ENCODE measurements at places on chromosomes 3 and 15.

DNA sequence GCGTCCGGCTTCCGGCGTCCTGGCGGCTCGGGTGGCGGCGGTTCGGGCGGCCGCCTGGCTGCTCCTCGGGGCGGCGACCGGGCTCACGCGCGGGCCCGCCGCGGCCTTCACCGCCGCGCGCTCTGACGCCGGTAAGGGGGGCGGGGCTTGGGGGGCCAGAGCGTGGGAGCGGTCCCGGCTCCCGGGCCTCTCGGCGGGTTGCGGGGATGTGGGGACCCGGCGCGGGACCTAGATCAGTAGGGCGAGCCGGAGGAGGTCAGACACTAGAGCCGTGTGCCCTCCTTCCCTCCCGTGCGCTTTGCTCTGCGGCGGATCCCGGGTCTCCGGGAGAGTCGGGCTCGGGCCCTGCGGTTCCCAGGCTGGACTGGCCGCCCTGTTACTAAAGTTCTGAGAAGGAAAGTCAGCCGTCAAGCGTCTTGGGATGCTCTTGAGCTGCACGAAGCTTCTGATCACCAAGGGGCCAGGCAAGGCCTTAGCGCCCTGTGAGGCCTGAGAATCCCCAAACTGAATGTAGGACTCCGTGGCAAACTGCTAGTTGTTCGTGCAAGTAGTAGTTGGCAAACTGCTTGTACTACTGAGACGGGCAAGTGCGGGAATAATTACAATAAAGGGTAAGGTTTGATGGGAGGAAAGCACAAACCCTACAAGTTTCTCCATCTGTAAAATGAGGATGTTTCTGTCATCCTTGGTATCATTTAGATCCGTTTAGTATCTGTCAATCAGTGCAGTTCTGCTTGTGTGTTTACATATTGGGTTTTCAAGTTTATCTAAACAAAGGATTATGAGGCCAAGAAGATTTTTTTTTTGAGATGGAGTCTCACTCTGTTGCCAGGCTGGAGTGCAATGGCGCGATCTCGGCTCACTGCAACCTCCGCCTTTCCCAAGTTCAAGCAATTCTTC, 587 bp downstream of the PIGX start:
- DNase-seq: peak; percentile 72

DNA sequence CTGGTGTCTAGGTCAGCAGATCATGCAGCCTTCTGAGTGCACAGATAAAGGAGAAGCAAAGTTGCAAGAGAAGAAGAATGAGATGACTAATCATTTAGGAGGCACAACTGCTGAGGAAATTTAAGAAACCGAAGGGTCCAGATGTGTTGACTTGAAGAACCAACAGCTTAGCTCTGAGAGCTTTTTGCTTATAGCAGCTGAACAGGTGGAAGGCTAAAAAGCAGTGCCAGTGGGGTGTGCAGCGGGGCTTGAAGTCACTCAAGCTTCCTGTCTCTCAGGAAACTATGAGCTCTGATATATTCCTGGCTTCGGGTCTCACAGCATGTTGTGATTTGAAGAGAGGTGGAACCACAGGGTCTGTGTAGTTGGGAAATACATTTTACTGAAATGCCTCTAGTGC, 305.7 kb downstream of the RYR3 start:
- DNase-seq: no peak

DNA sequence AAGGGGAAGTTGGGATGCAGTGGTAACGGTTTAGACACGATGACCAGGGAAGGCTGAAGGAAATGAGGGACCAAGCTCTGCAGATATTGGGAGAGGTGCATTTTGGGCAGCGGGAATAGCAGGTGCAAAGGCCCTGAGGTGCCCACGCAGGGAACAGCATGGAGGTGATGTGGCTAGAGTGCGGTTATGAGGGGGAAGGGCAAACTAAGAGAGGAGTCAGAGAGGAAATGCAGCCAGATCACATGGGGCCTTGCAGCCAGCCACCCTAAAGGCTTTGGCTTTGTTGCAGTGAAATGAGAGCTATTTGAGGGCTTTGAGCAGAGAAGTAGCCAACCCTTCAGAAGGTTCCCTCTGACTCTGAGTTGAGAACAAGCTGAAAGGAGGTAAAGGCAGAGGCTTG, 2.6 kb downstream of the SPATA12 start:
- DNase-seq: no peak

DNA sequence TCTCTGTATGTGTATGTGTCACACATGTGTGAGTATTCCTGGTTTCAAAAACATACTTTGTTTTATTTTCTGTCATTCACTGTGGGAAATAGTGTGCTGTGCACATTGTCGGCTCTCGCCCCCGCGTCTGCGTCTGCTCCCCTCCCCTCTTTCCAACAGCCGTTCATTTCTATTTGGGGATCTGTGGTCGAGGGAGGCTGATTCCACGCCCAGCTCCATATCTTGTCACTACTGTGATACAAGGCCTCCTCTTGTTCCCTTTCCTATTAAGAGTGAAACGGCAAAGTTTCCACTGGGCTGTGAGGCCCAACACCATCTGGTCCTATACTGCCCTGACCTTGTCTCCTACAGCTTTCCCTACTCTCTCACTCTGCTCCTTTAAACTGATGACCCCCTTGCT, 172.5 kb upstream of the LRIG1 start:
- no peak for DNase-seq

- DNase-seq: no peak
These were observed 19.7 kb downstream of the SPSB4 start for GRCh38 chr3:141070727-141071357.

DNA sequence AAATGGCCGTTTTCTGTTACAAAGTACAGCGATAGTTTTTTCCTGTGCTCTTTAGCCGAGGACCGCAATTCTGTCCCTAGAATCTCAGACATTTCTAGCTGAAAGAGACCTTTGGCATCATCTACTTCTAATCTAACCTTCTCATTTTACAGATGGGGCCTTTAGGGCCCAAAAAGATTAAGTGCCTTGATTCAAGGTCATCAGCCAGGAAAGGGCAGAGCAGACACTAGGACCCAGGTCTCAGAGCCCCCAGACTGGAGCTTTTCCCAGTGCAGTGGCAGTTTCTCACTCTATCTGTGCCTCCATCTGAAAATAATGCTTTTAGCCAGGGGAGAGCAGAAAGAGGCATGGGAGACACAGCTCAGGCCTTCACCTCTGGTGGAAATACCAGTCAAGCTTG, 20.6 kb downstream of the ABHD2 start:
- no peak for DNase-seq

GRCh38 chr15:101497017-101497416, 7.5 kb upstream of the PCSK6 start:
- no peak for DNase-seq

All from stimulated activated naive CD4-positive, alpha-beta T cell treated with Interleukin-2 at 50 U/mL for 16 hours (primary cell).